HT1080 (cell line): ENCODE measurements at places on chromosomes 11 and 22.

- DNase-seq = no peak
Measured at GRCh38 chr22:40477683-40478337, 107.4 kb downstream of the SGSM3 start.

DNA sequence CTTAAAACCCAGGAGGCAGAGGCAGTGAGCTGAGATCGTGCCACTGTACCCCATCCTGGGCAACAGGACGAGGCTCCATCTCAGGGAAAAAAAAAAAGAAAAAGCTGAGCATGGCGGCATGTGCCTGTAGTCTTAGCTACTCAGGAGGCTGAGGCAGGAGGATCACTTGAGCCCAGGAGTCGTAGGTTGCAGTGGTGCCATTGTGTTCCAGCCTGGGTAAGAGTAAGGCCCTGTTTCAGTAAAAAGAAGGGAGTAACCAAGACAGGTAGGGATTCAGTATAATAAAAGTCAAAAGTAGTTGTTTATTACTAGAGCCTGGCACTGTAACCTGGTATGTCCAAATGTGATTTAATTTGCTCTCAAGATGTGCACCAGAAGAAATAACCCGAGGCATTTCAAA, 8.1 kb upstream of the RAB30 start:
- DNase-seq = no peak

DNA sequence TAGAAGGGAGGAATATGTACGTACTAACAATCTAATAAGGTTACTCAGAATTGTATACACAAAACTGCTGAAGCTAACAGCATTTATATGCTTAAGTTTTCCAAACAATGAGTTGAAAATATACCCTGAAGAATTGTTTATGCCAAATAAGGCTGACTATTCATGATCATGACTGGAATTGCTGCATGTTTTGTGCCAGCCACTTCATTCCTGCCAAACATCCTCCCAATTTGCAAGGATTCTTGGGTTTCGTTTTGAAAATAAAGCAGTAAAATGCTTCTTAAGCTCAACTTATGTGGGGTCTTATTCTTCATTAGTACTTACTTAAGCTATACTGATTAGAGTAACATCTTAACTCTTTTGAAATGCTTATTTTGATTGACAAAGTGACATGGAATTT, 149.0 kb downstream of the SPON1 start:
- DNase-seq = no peak

DNA sequence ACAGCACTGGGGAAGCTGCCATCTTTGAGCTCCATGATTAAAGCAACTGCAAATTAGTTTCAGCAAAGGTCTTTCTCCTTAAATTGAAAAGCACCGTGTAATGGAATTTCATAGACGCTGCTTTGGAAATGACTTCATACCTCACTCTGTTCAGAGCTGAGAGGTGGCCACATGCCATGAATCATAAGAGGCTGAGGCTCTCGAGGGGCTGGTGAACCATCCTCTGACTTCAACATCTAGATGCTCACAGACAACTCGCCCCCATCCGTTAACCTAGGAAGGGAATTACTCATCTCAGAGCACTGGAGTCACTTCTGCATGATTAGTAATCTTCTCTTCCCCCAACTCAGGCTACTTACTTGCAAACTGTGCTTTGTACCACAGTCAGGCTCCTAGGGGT, 122.3 kb downstream of the RCN1 start:
- peak; percentile 95 for DNase-seq

- DNase-seq = peak; percentile 59
Measured at GRCh38 chr11:95245038-95245437, 14.0 kb upstream of the SESN3 start.

GRCh38 chr22:42310291-42311015, 40.0 kb upstream of the TCF20 start:
- DNase-seq = no peak

- DNase-seq = no peak
Measured at GRCh38 chr11:63536669-63537292, at the start of gene PLAAT4. PLAAT4 (plus strand) TSS chr11:63536808; CDS start chr11:63536869, 61 bp downstream.

- DNase-seq = no peak
Measured at GRCh38 chr11:120228794-120229384, 11.1 kb upstream of the POU2F3 start.

GRCh38 chr11:100671471-100671870, 15.6 kb upstream of the ARHGAP42 start:
- DNase-seq = no peak

DNA sequence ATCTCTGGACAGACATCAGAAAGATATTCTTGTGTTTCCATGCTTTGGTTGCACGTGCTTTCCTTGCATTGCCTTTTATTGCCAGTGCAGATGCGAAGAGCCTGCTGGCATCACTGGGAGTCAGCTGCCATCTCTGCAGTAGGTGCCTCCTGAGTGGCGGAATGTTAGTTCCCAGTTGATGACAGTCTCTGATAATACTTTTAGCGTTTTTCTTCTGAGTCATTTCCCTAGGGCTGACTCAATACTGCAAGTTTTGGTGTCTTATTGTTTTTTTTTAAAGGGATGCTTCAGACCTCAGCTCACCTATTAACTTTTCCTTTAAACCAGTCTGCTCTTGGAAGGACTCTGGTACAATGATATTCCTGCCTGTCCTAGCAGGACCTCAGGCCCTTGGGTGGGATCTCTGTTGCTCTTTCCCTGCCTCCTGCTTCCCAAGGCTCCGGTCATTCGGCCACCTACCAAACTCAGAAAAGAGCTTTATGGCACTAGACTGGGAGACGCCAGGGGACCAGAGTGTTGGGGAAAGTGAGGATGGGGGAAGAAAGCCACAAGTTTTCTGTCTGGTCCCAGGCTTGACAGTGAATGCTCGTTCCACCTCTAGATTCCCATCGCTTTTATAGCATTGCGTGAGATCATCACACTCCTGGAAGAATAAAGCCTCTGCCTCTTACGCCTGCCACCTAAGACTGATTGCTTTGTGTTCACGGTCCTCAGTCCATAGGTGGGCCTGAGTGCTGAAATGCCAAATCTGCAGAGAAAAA, 308.7 kb downstream of the DDX10 start:
- peak; percentile 96 for DNase-seq

DNA sequence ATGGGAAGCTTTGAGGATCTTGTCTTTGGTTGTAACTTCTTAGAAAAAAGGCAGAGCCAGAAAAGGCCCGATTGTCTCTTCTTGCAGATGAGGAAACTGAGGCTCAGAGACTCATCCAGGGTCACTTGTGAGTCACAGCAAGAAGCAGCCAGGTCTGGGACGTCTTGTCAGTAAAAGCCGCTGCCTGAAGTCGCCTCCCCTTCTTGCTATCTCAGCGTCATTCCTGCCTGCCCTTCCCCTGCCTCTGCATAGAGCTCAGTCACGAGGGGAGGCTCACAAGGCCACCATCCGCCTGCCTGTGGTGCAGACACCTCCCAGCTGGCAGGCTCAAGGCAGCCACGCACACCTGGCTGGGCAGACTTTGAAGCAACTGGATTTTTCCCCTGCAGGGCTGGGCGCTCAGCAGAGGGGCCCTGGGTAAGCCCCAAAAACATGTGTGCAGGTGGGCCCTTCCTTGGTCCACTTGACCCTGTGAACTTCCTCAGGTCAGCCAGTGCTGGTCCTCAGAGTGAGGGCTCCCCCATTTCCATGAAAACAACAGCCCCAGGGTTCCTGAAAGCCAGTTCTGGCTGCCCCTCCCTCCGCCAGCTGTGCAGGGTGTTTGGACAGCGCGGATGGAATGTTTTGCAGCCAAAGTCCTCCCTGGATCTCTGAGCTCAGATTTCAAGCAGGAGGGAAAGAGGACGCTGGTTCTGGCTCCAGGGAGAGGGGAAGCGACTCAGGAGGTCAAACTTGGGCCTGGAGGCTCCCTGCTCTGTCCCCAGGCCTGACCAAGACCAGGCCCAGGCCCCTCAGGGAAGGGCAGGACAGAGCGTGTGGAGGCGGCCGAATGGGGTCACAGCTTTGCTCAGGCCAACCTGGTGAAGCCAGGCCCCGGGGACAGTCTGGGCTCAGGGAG, 6.0 kb upstream of the RAB3IL1 start:
- DNase-seq = no peak

DNA sequence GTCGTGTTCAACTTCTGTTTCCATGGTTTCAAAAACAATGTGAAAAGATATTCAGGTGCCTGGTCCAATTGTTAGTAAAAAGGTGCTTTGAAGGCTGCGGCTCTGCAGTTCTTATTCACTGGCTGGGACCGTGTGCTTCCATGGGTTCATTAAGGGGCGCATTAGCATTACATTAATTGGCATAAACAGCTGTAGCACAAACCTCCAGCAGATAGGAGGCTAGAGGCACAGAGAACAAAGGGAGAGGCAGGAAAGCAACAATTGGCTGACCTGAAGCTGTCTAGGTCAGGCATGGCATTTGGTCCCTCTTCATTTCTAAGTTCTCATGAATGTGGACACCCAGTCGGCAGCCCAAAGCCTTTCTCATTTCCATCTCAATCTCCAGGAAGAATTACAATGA, 16.6 kb downstream of the PAK1 start:
- DNase-seq = no peak

- DNase-seq = no peak
Measured at GRCh38 chr11:119384332-119384731, 2.8 kb upstream of the USP2 start.

GRCh38 chr11:10920205-10920604, 62.4 kb upstream of the ZBED5 start:
- DNase-seq = no peak

GRCh38 chr22:47100646-47101200, 338.3 kb downstream of the TBC1D22A start:
- DNase-seq = no peak

DNA sequence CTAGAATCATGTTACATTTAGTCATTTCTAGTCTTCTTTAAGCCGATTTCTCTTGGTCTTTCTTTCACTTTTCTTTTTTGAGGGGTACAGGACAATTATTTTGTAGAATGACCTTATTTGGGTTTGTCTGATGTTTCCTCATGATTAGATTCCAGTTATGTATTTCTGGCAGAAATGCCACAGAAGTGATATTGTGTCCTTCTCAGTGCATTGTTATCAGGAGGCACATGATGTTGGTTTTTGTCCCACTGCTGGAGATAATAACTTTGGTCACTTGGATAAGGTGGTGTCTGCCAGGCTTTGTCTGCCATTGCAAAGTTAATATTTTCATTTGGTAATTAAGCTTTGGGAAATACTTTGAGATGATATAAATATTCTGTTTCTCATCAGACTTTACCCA, 100.3 kb downstream of the RRM1 start:
- no peak for DNase-seq

DNA sequence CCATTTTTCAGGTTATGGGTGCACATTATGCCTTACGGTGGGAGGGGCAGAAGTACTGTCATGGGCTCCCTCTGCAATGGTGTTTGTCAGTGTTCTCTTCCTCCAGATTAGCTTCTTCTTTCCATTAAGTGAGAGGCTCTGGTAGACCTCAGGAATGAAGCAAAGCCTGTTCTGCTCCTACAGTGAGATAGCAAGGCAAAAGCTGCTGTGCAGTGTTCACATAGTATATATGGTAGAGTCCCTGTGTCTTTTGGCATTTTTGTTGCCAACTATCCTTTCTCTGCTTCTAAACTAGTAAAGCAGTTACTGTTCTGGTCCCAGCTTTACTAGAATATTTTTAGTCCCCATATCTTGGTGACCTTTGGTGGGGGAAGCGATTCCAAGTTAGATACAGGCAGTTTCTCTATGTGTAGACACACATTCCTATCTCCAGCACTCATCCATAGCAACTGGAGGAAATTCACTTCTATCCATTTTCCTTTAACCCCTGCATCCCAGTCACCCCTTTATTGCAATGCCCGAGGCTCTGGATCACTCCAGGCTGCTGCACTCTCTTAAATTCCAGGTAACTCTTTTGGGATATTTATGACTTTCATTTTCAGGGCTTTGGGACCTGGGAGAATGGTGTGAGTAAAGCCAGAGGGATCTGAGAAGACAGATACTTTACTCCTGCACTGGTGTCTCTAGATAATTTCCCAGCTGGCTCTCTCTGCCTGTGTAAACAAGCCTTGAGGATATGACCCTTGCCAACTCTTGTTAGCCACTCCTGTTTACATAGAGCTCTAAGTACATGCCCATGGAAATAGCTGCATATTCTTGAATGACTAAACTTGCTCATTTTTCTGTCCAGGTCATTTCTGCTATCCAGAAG, 3.9 kb upstream of the TRIM34 start:
- DNase-seq = peak; percentile 72

- DNase-seq = peak; percentile 55
Measured at GRCh38 chr11:115682101-115682500, 177.9 kb upstream of the CADM1 start.

GRCh38 chr22:32985899-32986765, 72.0 kb downstream of the SYN3 start:
- DNase-seq = peak; percentile 56

- no peak for DNase-seq
Measured at GRCh38 chr11:65432100-65432650, 9.6 kb downstream of the NEAT1 start.

DNA sequence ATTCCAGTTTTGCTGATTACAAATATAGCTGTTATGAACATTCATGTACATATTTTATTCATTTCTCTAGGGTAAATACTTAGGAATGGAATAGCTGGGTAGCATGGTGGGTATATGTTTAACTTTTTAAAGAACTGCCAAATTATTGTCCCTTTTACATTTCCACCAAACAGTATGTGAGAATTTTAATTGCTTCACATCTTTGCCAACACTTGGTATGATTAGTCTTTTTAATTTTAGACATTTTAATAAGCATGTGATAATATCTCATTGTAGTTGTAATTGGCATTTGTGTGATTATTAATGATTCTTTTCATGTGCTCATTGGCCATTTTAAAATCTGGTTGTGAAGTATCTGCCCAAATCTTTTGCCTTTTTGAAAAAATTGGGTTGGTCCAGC, 72.6 kb upstream of the SORL1-AS1 start:
- no peak for DNase-seq

DNA sequence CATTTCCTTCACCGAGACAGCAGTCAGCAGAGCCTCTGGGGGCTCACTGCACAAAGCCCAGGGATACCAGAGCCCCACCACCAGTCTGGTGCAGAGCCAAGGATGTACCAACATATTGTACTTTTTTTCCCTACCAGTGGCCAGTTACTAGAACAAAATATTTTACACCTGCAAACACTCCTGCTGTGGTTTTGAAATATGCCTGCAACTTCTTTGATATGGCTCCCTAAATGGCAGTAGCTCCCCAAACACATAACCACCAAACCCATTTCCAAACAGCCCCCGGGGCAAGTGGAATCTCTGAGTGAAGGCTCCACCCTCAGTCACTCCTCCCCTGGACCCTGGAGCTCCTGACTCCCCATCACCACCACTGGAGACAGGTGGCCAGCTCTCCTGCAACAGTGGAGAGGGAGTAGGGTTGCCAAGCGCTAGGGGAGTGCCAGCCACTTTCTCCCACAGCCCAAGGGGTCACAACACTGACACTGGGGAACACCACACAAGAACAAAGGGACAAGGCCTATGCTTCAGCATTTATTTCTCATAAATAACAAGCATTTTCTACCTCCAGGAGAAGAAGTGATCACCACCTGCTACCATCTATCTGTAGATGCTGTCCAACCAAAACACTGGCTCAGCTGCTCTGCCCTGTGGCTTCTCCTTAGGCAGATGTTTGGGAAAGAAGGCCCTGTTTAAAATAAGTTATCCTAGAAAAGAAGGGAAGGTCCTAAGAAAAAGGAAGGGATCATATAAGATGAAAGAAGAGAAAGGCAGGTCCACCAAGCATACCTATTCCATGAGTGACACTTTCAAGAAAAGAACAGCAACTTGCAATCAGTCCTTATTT, 15.1 kb downstream of the DGCR2 start:
- DNase-seq = no peak
